NCI-H187 (cell line): ENCODE measurements at places on chromosomes 5 and 9.

GRCh38 chr5:78508186-78508765 lies 140.3 kb downstream of the LHFPL2 start:
- DNase-seq: no peak

GRCh38 chr9:103941104-103941503 lies 153.0 kb upstream of the SMC2 start:
- DNase-seq: no peak

DNA sequence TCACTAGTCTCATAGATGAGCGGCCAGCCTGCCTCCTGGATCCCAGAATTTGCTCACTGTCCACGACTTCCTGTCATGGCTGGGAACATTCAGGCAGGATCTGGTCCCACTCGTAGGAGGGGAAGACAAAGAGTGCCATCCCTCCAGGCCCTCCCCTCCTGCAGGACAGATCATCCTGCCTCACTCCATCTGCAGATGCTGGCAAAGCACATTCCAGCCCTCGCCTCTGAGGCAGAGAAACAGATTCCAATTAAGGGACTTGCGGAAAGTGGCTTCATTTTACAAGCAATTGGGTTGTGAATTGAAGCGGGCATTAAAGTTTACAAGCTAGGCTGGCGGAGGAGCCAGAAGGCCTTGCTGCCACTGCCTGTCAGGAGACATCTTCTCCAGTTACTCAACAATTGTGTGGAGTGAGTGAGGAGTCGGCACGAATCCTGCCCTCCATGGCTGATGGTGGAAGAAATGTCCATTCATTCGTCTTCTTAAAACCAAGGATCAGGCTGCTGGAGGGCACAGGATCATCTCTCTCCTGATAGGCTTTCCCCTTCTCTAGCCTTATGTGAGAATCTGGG lies 41.8 kb upstream of the KCNMB1 start:
- DNase-seq: no peak

DNA sequence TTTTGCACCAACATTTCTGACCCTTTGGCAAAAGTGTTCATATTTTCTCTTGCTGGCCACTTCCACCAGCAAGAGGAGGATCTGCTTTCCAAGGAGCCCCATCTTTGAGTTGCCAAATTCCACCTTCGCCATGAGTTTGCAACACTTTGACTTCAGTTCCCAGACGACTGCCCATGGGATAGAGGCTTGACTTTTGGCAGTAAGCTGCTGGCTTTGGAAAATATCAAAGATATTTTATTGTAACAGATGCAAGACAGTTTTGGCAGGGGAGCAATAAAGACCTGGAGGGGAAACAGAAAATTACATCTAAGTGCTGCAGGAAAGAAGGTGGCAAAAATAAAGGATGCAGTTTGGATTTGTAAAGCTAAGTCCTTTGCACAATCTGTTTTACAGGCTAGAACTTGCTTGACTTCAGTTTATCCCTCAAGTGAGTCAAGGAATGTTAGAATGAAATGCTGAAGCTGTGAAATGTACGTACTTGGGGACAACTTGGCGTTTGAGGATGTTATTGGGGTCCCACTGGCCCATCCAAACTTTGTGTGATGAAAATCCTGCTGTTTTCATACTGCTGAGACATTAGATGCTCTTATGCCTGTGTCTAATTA lies 232.9 kb downstream of the GOLPH3 start:
- no peak for DNase-seq

- DNase-seq: no peak
Observed at GRCh38 chr5:67435032-67435431, 238.4 kb upstream of the CD180 start.

- no peak for DNase-seq
Observed at GRCh38 chr9:111909444-111909843, 12.8 kb downstream of the UGCG start.

- no peak for DNase-seq
Observed at GRCh38 chr5:90528601-90529193, 687 bp downstream of the LYSMD3 start.

DNA sequence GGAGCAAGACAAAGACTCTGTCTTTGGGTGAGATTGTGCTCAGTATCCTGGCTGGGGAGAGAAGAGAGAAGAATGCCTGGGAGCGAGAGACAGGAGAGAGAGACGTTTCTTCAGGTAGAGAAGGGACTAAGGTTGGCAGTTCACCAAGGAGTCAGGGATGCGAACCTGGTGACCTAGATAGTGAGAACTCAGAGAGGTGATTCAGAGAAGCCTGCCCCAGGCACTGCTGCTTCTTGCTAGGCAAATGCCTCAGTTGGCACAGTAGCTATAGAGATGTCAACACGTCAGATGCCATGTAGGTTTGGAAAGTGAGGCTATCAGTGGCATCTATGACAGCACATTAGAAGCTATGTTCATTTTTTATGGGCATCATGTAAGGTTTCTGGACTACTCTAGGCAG lies 231.6 kb upstream of the VLDLR start:
- DNase-seq: no peak

- DNase-seq: no peak
Observed at GRCh38 chr9:21810388-21810787, 8.0 kb downstream of the MTAP start.

- DNase-seq: no peak
Observed at GRCh38 chr9:107683566-107683965, 194.0 kb upstream of the KLF4 start.

GRCh38 chr5:111004291-111004690 lies 67.2 kb upstream of the TSLP start:
- DNase-seq: no peak

DNA sequence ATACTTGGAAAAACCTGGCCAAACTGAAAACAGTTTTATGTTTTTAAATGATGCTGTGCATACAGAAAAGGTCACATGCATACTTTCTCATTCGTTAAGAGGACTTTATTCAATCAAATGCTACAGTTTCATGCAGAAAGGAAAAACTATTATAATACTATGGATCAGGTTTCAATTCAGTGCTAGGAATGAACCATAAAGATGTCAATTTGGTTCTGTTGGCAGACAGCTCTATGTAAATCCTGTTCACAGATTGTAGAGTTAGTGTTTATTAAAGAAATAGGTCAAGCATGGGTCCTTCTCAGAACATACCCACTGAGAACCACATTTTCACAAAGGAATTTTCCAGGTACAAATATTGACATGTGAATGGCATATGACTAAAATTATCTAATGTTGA lies 57.1 kb downstream of the RETREG1 start:
- no peak for DNase-seq

GRCh38 chr5:37400501-37400900 lies 21.4 kb downstream of the WDR70 start:
- DNase-seq: no peak

DNA sequence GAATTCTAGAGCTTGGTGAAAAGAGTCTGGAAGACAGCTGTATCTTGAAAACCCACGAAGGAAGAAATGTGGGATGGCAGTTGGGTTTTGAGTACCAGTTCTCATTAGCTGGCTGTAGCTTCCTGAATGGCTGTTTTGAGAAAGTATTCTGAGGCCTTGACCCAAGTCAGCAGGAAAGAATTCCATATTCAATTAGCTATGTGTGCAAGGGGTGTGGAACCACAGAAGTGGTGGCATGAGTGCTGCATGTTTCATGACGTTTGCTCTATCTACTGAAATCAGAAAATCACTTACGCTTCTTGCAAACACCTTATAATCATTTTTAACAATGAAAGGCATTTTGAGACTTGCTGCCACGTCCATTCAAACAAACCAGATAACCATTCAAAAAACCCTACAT lies 69.1 kb downstream of the TRPM3 start:
- DNase-seq: no peak

GRCh38 chr5:351084-351920 lies 29.8 kb downstream of the AHRR start:
- no peak for DNase-seq

GRCh38 chr5:159515909-159516415 lies 185.7 kb upstream of the IL12B start:
- DNase-seq: no peak

- no peak for DNase-seq
Observed at GRCh38 chr9:33921967-33922895, 105.3 kb downstream of the UBE2R2 start.

GRCh38 chr5:86890375-86890774 lies 272.6 kb downstream of the COX7C start:
- no peak for DNase-seq

GRCh38 chr5:114415760-114416159 lies 53.9 kb downstream of the KCNN2 start:
- no peak for DNase-seq

- DNase-seq: peak; percentile 27
Observed at GRCh38 chr9:137084526-137084925, 2.3 kb upstream of the MAN1B1 start.
